CD4-positive, alpha-beta T cell treated with Interleukin-21 for 1 hour (primary cell): ENCODE measurements at places on chromosomes 1 and 21.

DNA sequence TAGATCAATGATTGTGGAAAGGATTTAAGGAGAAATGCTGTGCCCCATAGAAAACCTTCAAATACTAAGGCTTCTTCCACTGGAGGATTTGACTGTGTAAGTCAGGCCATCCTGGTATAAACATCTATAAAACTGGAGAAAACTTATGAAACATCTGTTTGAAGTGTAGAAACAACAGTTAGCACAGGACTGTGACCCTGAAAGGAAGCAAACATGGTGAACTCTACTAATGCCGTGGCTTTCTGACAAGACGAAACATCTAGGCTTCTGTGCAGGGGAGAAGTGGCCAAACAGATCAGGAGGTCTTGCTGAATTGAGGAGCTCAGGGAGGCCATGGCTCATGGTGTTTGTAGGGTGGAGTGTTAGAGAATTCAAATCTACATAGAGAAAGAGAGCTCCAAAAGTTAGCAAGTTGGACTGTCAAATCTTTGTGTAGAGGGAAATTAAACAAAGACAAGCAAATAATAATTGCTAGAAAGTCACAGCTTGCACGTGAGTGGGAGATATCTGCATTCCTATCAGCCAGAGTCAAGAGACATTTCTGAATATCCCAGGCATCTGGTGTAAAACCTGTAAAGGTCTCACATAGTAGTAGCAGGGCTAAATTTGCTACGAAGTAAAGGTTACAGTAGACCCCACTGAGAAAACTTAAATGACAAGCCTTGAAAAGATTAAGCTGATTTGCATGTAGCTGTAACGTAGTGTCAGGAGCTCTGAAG lies 566.8 kb upstream of the B3GALT2 start:
- DNase-seq = no peak

DNA sequence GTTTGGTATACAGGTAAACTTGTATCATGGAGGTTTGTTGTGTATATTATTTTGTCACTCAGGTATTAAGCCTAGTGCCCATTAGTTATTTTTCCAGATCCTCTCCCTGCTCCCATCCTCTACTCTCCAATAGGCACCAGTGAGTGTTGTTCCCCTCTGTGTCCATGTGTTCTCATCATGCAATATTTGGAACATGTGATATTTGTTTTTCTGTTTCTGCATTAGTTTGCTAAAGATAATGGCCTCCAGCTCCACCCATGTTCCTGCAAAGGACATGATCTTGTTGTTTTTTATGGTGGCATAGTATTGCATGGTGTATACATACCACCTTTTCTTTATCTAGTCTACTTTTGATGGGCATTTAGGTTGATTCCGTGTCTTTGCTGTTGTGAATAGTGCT lies 10.9 kb downstream of the PHACTR4 start:
- DNase-seq = no peak

DNA sequence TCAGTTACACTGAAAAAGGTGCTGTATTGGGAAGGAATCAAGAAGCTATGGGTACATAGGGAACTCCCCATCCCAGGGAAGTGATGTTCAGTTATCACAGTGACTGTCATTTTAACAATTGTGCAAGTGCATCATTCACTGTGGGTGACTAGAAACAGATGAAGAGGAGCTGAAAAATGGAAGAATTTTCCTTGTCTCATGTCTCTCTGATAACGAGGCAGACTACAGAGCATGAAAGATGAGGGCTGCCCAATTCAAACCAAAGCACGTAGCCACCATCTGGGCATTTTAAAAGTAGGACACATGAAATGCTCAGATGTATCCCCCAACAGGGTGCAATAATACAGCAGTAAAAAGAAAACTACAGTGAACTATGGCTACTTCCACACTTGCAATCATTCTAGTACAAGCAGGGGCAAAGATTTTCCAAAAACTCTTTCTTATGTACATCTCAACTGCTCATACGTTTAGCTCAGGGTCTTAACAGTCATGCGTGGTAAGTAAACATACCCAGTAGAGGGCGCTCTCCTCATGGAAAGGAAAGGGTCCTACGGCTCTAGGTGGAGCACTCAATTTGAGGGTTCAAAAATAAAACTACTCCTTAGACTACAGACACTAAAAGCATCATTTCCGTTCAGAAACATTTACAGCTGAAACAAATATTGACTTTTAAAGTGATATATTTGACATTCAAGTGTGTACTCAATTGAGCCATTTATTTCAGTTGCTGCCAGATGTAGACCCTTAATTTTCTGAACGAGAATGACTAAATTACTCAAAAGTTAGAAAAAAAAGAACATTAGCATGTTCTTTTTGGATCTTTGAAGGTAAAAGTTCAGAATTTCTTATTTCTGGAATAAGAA lies 143.2 kb downstream of the KCTD3 start:
- no peak for DNase-seq

DNA sequence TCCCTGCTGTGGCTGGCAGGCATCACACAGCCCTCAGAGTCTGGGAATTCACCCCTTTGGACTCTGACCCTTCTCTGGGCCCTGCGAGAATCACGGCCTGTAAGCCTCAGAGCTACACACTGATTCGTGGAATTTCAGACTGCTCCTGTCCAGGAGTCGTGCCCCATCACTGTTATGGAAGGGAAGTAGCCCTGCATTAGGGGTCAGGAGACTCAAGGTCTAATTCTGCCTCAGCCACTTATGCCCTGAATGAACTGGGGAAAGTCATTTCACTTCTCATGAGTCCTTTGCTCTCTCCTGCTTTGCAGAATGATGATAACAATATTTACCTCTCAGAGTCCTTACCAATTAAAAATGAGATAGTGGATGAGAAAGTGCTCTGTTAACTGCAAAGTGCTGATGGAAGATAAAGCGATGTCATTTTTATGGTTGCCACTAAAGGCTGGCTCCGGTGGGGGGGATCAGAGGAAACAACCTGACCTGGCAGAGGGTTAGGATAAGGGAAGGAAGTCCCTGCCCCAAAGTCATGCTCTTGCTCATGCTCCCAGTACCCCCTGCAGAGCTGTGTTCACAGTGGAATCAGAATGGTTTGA lies 148.6 kb upstream of the CD34 start:
- no peak for DNase-seq

DNA sequence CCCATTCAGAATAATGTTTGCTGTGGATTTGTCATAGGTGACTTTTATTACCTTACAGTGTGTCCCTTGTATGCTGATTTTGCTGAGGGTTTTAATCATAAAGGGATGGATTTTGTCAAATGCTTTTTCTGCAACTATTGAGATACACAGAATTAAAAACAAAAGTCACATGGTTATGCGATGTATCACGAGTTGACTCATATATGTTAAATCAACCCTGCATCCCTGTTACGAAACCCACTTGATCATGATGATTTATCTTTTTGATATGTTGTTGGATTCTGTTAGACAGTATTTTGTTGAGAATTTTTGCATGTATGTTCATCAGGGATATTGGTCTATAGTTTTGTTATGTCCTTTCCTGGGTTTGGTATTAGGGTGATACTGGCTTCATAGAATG lies 10.7 kb upstream of the OR2T34 start:
- DNase-seq = no peak

GRCh38 chr1:9009438-9010370 lies 16.5 kb downstream of the SLC2A7 start:
- peak; percentile 8 for DNase-seq
